A549 treated with dexamethasone at 1 μM for 4 hours (cell line): ENCODE measurements at places on chromosomes 2 and 18. TPM values are rescaled to one million over a fixed set of nuclear protein-coding genes. Genes with fewer than 3 reads are reported as not detected.

TUBB8B gene
- total RNA-seq: 0.12 TPM in 1 of 5 replicates, not detected in the others

ATG16L1 gene
- total RNA-seq: 32.5 to 43.3 TPM (median 39.6 TPM) in 5 replicates

ACOXL gene
- total RNA-seq: not detected in 5 replicates

PAX8 gene
- 0.60 to 1.0 TPM (median 0.80 TPM) in 5 replicates for total RNA-seq

CPO gene
- 0.11 to 0.16 TPM in 2 of 5 replicates, not detected in the others for total RNA-seq

ERBB4 gene
- total RNA-seq: not detected in 5 replicates

RFTN2 gene
- 0.01 to 0.08 TPM in 2 of 5 replicates, not detected in the others for total RNA-seq

ALPP gene
- 14.4 to 22.1 TPM (median 20.3 TPM) in 5 replicates for total RNA-seq

POTEF gene
- total RNA-seq: not detected in 5 replicates

NDUFS1 gene
- 55.1 to 72.2 TPM (median 68.7 TPM) in 5 replicates for total RNA-seq
